Hematopoietic multipotent progenitor cell treated with erythropoietin and hydrocortisone succinate and interleukin-3 and kit ligand, for 8 days (in vitro differentiated cells): ENCODE measurements at places on chromosomes 5 and 9.

- no peak for DNase-seq
Observed at GRCh38 chr9:69379270-69379982, 54.4 kb downstream of the ENTREP1 start.

GRCh38 chr9:116075191-116075590, 78.4 kb upstream of the PAPPA start:
- DNase-seq: no peak

GRCh38 chr5:160207061-160207460, 22.2 kb upstream of the FABP6 start:
- DNase-seq: no peak

DNA sequence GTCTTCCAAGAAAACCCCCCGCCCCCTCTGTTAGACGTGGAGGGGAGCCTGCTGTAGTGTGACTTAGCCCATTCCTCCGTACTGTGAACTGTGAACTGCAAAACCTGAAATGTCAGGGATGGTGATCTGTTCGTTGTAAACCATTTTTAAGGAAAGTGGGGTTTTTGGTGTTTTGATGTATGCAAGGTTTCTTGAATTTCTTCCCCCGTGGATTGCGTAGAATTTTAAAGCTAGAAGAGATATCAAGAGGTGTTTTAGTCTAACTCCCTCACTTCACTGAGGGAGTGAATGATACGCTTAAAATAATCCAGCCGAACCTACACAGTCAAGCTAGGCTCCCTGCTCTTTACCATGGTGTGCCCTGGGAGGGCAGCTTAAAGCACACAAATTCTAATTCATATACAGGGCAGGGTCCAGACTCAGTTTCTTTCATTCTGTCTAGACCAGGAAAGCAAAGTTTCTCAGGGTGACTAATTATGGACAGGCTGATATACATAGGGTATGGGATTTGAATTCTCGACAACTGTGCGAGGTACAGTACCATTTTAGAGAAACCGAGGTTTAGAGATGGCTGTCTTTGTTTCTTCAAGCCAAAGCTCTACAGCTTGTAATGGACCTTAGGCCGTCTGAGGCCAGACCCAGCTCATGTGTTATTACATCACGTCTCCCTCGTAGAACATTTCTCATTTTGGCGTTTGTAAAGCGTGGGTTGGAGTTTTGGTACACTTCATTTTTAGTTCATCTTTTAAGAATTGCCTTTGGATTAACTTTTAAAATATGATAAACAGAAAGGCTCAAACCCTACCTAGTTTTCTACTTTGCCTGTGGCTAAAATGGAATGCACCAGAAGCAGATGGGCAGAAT, 2.7 kb downstream of the PTGER4 start:
- no peak for DNase-seq

- no peak for DNase-seq
Observed at GRCh38 chr9:126697330-126697729, 83.6 kb downstream of the LMX1B start.

DNA sequence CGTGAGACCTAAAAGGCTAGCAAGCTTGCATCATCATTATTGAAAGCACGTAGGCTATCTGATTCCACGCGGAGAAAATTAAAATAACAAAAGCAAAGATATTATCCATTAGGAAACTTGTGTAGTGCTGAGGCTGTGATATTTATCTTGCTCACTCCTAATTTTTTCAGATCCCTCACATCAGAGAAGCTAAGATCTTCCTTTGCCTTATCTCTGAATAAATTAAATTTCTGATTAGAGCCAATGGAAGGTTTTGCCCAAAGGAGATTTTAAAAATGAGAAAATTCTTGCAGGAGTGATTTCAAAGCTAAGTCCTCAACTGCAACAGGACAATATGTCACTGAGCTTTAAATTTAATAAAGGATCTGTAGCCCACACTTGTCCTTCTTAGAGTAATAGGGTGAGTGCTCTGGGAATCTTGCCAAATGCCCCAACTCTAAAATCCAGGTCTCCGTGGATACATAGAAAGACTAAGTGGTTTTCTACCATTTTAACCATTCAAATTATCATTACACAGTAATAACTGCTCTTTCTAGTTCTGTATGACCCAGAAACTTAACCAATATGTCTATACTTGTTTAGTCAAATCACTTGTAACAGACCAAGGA, 295.0 kb downstream of the CAAP1 start:
- DNase-seq: no peak

DNA sequence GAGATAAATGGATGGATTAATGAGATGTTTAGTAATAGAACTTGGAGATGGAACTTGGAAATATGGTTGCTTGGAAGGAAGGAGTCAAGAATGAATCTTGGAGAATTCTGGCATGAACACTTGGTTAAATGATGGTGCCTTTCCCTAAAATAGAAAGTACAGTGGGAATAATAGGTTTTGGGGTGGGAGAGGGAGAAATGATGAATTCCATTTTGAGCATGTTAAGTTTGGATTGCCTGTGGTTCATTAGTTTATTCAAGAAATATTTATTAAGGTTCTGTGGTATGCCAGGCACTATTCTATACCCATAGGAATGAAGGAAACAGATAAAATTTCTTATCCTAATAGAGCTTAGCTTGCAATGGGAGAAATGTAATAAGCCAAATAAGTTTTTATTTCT, 58.4 kb downstream of the PBX3 start:
- no peak for DNase-seq

GRCh38 chr5:3107156-3107611, 355.7 kb upstream of the IRX2 start:
- DNase-seq: no peak

- DNase-seq: no peak
Observed at GRCh38 chr5:89847743-89848142, 561.8 kb downstream of the CETN3 start.

DNA sequence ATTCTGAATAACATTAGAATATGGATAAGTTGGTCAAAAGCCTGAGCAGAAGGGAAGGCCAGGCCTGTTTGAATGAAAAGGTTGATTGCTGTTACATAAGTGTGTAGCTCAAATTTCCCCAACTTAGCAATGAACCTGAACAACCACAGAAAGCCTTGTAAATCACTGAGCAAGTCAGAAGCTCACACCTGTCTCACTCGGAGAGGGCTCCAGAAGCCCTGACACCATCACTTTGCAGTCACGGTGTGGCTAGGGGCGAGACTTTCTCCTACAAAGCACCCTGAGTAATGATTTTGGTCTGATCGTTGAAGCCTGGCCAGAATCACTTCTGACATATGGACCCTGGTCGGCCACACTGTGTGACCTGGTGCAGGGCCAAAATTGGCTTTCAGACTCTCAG, 62.0 kb downstream of the MTX3 start:
- DNase-seq: no peak

DNA sequence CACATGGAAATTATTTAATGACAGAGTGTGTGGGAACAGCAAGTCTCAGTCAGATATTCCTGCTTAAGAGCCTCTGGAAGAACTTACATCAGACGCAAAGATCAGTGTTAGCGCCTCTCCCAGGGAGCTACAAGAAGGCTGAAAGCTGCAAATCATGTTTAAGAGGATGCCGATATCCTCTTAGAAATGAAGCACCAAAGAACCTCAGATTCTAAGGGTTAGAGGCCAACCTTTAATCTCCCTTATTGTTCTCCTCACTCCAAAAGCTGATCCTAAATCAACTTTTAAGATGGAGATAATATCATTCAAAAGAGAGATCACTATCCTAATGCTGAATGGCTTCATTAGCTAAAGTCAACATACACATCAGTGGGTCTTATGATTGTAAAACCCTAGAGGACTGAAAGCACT, 160.6 kb downstream of the NFIB start:
- DNase-seq: no peak

DNA sequence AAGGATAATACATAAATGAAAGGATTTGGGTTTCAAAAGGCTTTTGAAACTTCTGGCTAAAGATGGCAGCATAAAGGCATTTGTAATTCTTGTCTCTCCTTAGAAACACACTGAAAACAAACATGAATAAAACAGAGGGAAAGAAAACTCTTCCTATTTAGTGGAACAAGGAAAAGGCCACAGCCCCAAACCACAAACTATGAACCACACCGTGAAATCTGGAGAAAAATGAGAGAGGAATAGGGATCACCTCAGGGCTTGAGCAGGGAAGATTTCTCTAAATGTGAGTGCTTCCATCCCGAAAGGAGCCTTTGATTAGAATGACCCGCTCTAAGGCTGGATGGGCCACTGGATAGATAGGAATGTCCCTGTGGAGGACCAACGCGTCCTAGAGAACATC, 119.6 kb downstream of the SEC61B start:
- no peak for DNase-seq

GRCh38 chr5:142918959-142919635, 148.9 kb downstream of the ARHGAP26 start:
- DNase-seq: no peak

GRCh38 chr9:23145467-23145866, 680.6 kb downstream of the ELAVL2 start:
- no peak for DNase-seq

DNA sequence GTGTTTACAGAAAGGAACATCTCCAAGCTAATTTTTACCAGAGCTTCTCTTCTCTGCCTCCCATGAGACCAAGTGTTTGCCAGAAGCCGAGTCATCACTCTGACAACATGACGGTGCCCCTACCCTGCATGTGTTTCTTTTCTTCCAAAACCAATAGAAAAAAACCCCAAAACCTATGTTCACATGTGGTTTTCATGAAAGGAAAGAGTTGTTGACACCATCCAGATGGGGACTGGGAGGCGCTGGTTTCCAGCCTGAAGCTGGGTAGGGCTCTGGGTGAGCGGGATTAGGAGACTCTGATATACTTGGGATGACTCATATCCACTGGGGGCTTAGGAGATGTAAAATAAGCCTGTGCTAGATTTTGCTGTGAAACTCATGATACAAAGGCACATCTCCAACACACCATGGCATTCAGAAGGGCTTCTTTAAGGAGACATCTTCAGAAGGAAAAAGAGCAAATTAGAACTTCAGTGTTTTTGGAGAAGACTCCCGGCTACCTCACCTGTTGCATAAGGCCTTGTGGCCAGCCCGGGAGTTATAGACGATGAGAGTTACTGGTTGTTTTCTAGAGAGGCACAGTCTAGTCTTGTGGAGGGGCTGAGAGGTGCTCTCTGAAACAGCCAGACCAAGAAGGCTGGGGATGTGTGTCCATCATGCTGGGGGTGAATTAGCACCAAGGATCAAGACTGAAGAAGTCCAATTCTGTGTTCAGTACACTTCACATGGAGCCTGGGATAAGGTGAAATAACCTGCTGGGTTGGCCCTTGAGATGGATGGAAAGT, 108.9 kb upstream of the LHFPL2 start:
- no peak for DNase-seq
